ENCODE measurements at places on chromosomes 12 and 14.

- no peak for DNase-seq
Observed at GRCh38 chr14:55043528-55043927, 7.9 kb upstream of the MAPK1IP1L start.

DNA sequence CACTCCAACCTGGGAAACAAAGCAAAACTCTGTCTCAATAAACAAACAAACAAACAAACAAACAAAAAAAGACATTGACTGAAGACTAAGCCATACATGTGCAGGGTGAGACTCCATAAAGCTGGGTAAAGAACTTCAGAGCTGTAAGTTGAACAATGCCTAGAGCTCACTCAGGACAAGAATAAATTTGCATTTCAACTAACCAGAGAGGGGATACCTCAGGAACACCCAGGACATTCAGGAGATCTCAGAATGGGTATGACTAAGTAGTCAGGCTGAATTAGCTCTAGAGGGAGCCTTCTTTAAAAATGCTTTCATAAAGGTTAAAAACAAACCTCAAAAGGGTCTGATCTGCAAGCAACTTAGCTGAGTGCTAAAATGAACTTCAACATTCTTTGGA lies 267.7 kb upstream of the DIO3 start:
- no peak for DNase-seq

GRCh38 chr12:52952076-52952801 lies 3.3 kb downstream of the KRT18 start:
- DNase-seq: no peak

GRCh38 chr12:50609292-50609874 lies 104.6 kb downstream of the DIP2B start:
- DNase-seq: no peak

- DNase-seq: no peak
Observed at GRCh38 chr14:47009615-47010014, 358.0 kb upstream of the RPL10L start.

DNA sequence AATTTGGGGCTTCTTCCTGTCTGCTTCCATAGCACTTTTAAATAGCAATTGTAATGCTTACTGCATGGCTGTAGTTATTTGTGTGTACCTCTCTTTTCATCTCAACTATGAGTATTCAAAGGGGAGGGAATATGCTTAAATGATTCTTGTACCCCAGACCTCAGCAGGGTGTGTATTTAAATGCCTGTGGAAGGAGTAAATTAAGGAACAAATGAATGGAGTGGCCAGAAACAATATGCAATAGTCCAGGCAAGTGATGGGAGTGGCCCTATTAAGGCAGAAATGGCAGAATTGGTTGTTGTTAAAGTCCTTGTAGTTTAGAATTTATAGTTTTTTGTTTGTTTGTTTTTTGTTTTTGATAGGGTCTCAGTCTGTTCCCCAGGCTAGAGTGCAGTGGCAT lies 1.5 kb downstream of the RAD51B start:
- DNase-seq: no peak

All from esophagus squamous epithelium (tissue), 5 donors.